Left cardiac atrium (tissue), 4 donors: ENCODE measurements at places on chromosomes 5 and 9.

DNA sequence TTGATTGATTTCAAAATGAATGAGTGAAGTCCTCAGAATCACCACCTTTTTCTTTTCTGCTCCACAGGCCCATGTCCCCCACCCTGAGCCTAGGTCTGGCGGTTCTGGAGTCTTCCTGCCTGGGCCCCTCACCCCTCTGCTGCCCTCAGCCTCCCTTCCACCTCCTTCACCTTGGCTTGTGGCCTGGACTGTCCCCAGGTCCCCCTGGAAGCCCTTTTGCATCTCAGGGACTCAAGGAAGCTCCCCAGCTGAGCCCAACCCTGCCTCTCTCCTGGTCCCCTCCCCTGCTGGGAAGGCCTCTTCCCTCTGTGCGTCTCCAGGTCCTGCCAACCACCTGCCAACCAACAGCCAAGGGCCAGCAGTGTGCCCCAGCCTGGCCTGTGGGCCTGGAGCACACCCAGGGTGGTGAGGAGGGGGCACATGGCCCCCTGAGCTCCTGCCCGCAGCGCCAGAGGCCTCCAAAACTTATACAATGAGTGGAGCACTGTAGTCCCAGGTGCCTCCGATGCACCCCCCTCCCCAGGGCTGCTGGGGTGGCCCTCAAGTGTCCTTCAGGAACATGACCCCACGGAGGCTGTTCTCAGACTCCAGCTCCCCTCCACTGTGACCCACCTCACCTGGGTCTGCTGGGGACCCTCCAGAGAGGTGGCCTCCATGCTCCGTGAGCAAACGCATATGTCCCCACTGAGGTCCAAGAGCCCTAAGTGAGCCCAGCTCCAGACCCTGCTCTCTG, 20.3 kb downstream of the GLT6D1 start:
- DNase-seq = no peak

- DNase-seq = no peak
Observed at GRCh38 chr5:128669803-128670202, 131.8 kb upstream of the FBN2 start.

DNA sequence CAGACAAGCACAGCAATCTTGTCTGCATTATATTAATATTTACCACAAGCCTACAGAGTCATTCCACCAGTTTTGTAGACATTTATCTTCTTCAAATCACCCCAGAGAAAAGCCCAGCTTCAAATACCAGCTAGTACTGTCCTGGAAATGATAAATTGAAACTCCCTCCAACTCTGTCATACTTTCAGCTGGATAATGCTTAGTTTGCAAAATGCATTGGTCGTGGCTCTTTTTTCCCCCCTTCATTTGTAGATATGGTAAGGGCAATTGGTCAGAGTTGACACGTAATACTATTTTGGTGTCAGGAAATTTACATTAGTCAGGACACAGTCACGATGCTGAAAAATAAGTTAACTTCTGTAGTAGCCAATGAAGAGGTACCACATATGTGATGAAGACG, 21.2 kb downstream of the HMHB1 start:
- DNase-seq = no peak

GRCh38 chr5:180831139-180832093, 28.8 kb upstream of the MGAT1 start:
- peak; percentile 89 for DNase-seq

DNA sequence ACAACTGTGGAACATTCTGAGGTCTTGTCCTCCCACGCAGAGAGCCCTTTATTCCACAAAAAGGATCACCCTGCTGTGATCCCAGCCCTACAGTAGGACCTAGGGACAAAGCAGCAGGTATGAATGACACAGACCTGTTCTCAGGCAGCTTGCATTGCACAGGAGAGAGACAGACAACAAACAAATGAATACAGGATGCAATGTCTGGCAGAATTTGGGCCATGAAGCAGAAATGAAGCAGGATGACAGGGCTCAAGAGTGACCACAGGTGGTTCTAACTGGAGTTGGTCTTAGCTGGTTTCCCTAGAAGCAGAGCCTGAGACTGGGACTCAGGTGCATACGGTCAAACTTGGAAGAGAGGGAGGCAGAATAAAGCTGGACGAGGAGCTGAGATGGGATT, 388.8 kb downstream of the CDK5RAP2 start:
- no peak for DNase-seq
